Muscle of arm (tissue), 14 donors: ENCODE measurements at places on chromosomes 2 and 18. TPM values are rescaled to one million over a fixed set of nuclear protein-coding genes. Genes with fewer than 3 reads are reported as not detected.

ANKRD30BL gene
- polyA plus RNA-seq = not detected

ATOH8 gene
- 29.5 TPM for polyA plus RNA-seq

CIDEA gene
- polyA plus RNA-seq = not detected

SIX2 gene
- polyA plus RNA-seq = 5.8 TPM

RAD51AP2 gene
- not detected for polyA plus RNA-seq

CHAC2 gene
- polyA plus RNA-seq = not detected

TMEM200C gene
- polyA plus RNA-seq = 0.71 TPM

CFAP65 gene
- not detected for polyA plus RNA-seq

STK16 gene
- 17.9 TPM for polyA plus RNA-seq
